ENCODE measurements at places on chromosomes 1 and 21.

- no peak for DNase-seq
Observed at GRCh38 chr1:59678493-59679228, 136.1 kb upstream of the HOOK1 start.

- DNase-seq, result no peak
Observed at GRCh38 chr1:194042736-194043135, 856.3 kb upstream of the B3GALT2 start.

GRCh38 chr1:47888294-47888629 is 108.9 kb downstream of the TRABD2B start:
- DNase-seq, result no peak

GRCh38 chr1:210899676-210900075 is 234.3 kb downstream of the KCNH1 start:
- no peak for DNase-seq

- DNase-seq, result no peak
Observed at GRCh38 chr1:55965981-55966461, 613.3 kb downstream of the PLPP3 start.
